ENCODE measurements at places on chromosomes 2 and 18.

DNA sequence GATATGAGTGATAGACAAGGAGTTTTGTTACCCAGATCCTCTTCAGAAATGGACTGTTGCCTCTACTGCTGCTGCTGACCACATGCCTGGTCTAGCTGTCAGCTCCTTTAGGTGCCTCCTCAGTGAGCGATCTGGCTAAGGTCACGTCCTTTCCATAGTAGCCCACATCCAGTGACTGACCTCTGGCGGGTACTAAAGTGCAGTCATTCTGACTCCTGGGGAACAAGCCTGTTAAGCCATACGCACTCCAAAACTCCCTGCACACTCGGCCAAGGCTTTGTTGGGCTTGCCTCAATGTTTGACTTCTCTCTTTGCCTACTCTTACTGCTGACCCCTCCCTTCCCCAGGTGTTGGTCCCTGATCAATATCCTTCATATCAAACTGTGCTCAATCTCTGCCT lies 685.2 kb downstream of the IRS1 start:
- DNase-seq: no peak

GRCh38 chr2:234071664-234072063 lies 21.2 kb downstream of the SPP2 start:
- no peak for DNase-seq

DNA sequence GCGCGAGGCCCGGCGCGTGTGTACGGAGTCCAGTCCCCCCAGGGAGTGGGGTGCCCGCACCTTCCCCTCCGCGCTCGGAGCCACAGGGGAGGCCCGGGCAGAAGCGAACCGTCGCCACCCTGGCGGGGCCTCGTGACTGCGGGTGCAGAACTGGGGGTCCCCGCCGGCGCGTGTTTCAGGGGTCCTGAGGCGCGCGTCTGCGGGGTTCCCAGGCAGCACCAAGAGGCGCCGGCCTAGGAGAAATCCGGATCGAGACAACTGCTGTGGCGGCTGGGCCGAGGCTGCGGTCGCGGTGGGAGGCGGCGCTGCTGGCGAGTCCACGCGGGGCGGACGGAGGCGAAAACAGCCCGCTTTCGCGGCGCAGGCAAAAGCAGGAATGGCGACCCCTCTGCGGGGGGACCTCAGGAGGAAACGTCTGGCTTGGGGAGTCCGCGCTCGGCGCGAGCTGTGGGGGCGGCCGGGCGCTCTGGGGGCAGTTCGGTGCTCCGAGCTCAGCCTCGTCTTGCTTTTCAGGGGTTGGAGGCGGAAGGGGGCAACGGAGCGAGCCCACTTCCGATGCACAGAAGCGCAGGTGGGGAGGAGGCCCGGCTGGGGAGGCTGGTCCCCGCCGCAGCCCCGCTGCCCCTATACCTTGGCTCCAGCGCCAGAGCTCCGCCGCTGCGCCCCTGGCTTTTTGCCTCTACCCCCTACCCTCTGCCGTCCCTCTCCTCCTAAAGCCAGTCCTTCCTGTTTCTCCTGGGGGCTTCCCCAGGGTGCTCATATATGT lies 81.5 kb upstream of the LDLRAD4 start:
- DNase-seq: peak; percentile 79

GRCh38 chr2:112891385-112891831 lies 19.6 kb upstream of the IL37 start:
- no peak for DNase-seq

DNA sequence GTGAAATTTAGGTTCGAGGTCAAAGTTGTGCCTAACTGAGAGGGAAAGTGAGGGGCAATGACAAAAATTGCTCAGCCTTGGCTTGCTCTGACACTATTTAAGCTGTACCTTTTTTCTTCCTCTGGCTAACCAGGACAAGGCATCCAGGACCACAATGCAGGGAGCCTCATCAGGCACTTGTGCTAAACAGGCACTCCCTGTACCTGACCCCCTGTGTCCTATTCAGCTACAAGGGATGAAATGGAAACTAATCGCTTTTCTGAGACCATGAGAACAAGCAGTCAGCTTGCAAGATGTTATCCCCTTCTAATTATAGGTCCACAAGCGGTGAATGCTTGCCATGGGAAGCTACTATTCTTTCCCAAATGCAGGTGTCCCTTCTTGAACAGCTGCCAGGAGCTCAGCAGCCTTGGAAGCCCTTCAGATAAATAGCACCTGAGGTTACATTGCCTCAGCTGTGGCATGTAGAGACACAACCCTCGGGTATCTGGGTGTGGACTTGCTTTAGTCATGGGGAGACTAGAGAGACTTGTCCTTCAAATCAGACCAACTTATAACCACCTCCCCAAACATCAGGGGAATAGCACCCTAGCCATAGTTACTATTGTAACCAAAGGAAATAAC lies 19.1 kb upstream of the ITGA6 start:
- no peak for DNase-seq

DNA sequence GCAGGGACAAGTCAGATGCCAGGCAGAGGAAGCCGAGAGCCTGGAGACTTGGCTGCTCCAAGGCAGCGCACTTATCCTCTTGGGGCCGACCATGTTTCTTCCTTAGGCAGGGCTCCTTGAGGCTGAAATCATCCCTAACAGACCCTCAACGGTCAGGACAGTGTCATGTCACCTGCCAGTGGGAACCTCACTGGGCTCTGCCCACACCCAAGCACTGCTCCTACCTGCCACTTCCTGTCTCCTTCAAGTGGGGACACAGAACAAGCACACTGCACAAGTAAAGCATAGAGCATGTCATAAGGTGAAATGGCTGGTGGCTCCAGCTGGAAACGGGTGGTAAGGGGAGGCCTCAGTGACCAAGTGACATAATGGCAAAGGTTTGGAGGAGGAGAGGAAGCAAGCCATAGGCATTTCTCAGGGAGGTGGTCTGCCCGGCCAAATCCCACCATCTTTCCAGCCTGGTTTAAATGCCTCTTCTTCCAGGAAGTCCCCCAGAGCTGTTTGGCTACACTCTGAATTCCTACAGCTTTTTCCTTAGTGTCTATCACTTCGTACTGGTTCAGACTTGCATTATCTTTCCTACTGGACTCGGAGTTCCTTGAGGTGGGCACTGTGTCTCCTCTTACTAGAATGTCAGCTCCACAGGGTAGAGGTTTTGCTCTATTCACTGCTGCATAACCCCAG lies 7.3 kb upstream of the ATOH8 start:
- DNase-seq: no peak

GRCh38 chr2:157727693-157728092 lies 99.0 kb upstream of the ACVR1C start:
- no peak for DNase-seq

GRCh38 chr2:196487417-196487816 lies 152.1 kb upstream of the CCDC150 start:
- DNase-seq: peak; percentile 29

GRCh38 chr2:11244091-11244826 lies 89.0 kb downstream of the SLC66A3 start:
- DNase-seq: no peak
